Trophoblast cell (in vitro differentiated cells and primary cell): ENCODE measurements at places on chromosomes 5 and 9.

GRCh38 chr9:69601698-69602097 is 70.5 kb downstream of the APBA1 start:
- no peak for DNase-seq

DNA sequence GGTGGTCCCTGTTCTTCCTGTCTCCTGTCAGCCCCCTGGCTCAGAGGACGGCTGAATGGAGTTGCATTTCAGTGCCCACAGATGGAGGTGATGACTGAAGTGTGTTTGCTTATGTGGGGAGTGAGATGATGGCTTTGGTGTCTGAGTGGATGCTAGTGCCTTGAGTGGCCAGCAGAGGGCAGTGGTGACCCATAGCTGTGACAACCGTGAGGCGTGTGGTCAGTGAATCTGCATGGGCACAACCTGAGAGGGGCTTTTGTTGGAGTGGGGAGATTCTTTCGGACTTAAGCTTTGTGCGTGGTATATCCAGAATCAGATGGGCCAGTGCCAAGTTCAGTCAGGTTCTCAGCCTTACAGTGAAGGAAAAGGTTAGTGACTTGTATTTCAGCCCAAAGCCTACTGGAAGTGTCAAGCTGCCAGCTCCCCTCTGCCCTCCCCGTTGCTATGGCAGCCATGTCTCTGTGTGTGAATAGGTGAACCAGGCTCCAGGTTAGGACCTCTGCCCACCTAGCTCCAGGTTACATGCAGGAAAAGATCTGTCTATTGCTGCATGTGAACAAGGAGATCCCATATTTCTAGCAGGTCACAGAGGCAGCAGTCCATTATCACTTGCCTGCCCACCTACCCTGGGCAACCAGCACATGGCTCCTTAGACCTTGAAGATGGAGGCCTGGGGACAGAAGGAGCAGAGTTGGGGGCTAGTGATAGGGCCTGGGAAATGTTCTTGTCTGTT is 14.7 kb upstream of the CXXC5 start:
- DNase-seq: peak; percentile 77

GRCh38 chr5:172414531-172415361 is 39.6 kb downstream of the SH3PXD2B start:
- no peak for DNase-seq

DNA sequence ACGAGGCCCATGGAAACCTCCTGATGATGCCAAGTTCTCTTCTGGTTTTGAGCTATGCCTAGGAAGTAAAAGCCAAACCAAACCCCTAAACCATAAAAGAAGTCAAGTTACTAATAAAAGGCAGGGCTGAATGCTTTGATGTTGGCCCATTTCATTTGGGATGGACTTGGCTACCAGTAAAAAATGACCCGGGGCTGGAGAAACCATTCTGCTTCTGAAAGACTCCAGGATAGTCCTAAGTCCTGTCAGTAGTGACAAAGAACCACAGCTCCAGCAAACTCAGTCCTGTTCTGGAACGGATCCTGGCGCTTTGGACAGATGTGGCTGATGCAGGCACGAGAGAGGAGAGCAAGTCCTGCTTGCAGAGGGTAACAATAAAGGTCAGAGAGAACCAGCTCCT is 68.6 kb downstream of the SH3PXD2B start:
- no peak for DNase-seq

DNA sequence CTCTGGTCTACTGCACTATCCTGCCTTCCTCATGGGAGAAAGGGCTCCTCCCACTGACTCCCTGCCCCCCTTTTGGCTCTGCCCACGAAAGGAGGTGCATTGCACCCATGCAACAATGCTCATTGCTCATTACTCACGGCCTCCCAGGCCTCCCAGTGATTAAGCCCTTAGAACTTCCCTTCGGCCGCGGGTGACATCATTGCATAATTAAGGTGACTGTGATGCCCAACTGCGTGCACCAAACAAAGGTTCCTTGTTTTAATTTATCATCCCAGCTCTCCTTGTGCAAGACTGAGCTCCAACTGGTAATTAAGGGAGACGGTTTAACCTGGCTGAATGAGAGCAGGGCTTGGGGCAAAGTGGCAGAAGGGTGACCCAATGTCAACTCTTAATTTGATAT is 180.4 kb downstream of the GAS1 start:
- peak; percentile 89 for DNase-seq

DNA sequence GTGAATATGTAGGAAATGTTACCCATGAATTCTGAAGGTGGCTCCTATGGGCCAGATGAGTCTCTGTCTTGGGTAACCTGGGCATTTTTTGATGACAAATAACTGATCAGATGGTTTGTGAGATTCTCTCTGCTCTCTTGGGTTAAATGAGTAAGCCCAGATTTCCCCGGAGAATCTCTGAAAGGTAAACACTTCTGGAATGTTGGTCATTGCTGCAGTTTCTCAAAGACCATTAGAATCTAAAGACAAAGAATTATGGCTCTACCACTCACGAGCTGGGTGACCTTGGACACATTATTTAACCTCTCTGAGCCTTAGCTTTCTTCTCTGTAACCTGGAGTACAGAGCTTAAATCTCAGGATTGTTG is 191.2 kb downstream of the DAB2IP start:
- peak; percentile 82 for DNase-seq
